Osteoblast (primary cell): ENCODE measurements at places on chromosomes 7 and 10. TPM values are rescaled to one million over a fixed set of nuclear protein-coding genes. Genes with fewer than 3 reads are reported as not detected.
A peak's percentile ranks its signal among the peaks of the same experiment; 100 is the strongest.

DNA sequence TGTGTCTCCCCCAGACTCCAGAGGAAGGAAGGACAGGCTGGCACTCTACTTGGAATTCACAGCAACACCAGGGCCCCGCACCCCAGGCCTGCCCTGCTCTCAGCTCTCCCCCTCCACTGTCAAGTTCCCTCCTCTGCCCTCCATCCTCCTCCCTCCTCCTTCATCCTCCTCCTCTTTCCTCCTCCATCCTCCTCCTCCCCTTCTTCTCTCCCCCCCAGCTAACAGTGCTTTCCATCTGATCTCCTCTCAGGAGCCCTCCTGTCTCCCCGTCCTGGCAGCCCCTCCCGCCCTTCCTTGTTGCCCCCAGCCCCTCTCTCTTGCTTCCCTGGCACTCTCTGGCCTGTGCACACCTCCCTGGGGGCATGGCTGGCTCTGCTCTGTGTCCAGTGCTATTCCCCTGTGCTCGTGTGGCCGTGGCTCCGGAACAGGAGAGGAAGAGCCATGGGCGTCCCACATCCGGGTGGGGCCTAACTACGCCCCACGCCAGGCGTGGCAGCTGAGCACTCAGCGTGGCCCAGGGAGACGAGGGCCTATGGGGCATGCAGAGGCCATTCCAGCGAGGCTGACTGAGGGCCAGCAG, 64.2 kb downstream of the PWWP2B start:
- peak; percentile 87 for DNase-seq

The MAD1L1 gene
- total RNA-seq, result 66.2 and 72.2 TPM in 2 replicates

The RABGEF1 gene
- total RNA-seq, result 71.9 and 81.8 TPM in 2 replicates

The LRRC61 gene
- 1.8 and 4.0 TPM in 2 replicates for total RNA-seq

DNA sequence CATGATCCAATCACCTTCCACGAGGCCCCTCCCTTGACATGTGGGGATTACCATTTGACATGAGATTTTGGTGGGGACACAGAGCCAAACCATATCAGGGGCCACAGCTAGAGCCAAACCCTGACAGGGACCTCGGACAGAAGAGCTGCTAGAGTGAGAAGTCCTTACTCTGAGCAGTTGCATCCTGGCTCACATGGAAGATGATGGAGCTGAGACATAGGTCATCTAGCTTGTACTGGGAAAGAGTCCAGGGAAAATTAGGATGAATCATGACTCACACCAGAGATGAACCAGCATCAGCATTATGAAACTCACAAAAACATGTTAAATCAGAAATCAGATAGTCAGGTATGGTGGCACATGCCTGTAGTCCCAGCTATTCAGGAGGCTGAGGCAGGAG, 12.8 kb upstream of the FMC1 start:
- peak; percentile 92 for DNase-seq

The ASB15 gene
- total RNA-seq, result not detected in 2 replicates

- DNase-seq, result no peak
Measured at GRCh38 chr10:9296190-9296589, 1241.7 kb downstream of the GATA3 start.

The PRR15 gene
- total RNA-seq, result 1.1 and 1.2 TPM in 2 replicates

GRCh38 chr7:36969376-36969775, 245.1 kb upstream of the AOAH start:
- no peak for DNase-seq

DNA sequence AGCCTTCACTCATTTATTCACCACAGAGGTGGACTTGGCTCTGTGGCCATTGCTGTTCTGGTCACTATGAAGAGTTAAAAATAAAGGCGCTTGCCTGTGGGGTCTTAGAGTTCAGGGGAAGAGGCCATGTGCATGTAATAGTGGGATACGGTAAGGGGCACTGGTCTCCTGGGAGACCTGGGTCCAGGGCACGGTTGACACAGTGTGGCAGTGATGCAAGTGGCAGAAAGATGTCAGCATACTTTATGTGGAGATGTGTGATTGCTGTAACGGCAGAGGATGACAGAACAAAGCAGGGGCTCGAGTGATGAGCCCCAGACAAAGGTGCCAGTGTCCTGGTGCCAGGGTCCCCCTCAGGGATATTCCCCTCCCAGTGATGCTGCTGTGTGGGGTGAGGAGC, 8.6 kb downstream of the ZSCAN25 start:
- no peak for DNase-seq

DNA sequence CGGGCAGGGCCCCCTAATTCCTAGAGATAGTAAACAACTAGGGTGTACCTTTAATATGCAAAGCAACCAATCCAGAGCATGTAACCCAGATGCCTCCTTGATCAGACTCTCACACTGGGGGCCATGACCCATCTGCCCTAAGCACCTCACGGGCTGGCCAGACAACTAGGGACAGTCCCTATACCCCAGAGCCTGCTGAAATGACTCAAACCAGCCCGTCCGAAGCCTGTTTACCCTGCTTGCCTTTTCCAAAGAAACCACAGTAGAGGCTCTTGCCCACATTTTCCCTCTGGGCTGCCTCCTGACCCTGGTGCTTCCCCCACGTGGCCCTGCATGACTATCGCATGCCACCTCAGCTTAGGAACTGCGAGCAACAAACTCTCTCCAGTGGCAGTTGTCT, 46.2 kb downstream of the RGS10 start:
- DNase-seq, result peak; percentile 34

The LBX1 gene
- not detected in 2 replicates for total RNA-seq

DNA sequence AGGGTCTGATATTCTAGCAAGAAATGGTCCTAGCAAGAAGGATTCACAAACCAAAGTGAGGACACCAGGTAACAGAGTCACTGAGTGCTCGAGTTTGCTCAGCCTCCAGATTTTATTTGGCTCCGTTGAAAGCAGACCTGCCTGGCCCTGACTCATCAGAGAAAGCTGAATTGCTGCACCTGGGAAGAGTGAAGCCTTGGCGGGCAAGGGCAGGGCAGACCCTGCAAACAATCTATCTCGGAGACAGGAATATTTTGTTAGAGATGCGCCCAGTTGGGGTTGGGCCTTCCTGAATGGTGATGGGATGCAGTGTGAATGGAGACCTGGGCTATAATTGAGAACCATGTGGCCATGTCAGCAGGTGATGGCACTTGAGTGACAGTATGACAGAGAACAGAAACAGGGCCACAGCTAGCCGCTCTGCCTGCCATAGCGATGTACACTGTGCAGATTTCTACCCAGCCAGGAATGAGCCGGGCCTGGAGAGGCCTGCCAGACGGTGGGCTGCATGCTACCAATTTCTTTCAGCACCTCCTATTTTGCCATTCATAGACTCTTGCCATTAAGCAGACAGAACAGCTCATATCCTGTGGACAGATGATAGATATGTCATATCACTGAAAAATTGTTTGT, 744.2 kb downstream of the LRMDA start:
- DNase-seq, result no peak

The HABP2 gene
- not detected in 2 replicates for total RNA-seq

The SH2B2 gene
- total RNA-seq, result 2.1 and 2.2 TPM in 2 replicates

GRCh38 chr10:36038316-36038955, 396.3 kb upstream of the FZD8 start:
- no peak for DNase-seq

- DNase-seq, result peak; percentile 4
Measured at GRCh38 chr7:111647881-111648280, 85.6 kb upstream of the IMMP2L start.

DNA sequence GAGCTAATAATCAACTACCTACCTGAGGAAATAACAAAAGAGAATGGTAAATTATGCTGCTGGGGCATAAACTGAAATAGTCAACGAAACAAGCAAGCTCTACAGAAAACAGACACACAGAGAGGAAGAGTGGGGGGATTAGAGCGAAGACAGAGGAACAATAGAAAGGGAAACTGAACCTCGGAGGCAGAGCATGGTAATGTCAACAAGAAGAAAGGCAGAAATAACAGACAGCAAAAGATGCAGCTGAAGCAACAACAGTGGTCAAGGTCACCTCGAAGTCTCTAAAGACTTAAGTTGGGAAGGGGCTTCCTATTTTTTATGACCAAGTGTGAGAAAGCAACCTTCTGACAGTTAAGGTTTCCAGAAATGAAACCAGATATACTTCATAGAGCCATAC, 177.0 kb downstream of the ZNF438 start:
- no peak for DNase-seq

DNA sequence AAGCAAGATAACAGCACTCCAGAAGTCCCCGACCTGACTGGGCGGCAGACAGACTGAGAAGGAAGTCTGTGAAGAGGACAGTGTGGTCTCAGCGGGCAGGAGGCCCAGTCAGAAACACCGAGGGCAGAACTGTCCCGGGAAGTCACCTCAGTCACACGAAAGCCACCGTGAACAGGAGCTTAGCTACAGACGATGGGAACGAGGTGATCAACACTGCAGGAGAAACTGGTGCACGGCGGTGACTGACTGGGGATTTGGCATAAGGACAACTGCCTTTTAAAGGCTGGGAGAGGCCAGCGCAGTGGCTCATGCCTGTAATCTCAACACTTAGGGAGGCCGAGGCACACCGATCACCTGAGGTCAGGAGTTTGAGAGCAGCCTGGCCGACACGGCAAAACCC, 217.8 kb downstream of the PTPRN2 start:
- no peak for DNase-seq

GRCh38 chr10:24790073-24790472, 66.4 kb upstream of the ARHGAP21 start:
- DNase-seq, result no peak

The TMEM229A gene
- not detected in 2 replicates for total RNA-seq

The GET4 gene
- total RNA-seq, result 17.7 and 18.9 TPM in 2 replicates

DNA sequence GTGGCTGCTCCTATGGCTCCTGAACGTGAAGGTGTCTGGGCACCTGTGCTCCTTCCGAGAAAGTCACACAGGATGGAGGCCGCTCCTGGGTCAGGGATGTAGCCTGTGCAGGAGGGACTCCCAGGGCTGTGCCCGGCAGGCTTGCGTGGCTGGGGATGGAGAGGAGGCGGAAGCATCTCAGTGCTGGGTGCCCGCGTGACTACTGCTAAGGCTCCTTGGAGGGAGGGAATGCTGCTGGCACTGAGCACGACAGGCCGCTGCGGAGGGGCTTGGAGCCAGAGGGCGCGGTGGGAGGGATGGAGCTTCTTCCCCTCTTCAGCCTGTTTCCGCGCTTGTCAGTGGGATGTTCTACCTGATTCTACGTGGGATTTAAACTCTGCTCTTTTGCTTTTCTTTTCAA, 35.0 kb downstream of the ADCY1 start:
- DNase-seq, result no peak

- peak; percentile 94 for DNase-seq
Measured at GRCh38 chr10:110918269-110918642, 724 bp downstream of the BBIP1 start.

GRCh38 chr7:70237831-70238575, 639.7 kb downstream of the AUTS2 start:
- DNase-seq, result no peak

GRCh38 chr10:58389024-58389423, 3.8 kb downstream of the TFAM start:
- no peak for DNase-seq

- DNase-seq, result no peak
Measured at GRCh38 chr7:92276460-92276864, 30.7 kb downstream of the ANKIB1 start.

DNA sequence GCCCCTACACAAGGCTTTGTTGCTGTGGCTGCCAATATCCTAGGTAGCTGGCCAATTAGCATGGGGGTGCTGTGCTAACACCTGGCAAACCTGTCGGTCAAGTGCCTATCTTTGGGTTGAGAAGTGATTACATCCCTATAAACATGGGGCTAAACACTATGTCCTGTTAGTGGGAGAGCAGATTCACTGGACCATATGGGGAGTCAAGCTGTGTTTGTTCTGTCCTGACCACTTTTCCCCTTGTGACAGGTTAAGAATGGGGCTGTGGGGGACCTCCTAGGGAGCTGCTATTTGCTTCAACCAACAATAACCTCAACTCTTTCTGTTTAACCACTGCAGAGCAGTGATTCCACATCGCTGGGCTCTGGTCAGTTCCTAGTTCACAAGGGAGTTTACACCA, 151.5 kb upstream of the AOAH start:
- DNase-seq, result peak; percentile 13

The PPP1R3A gene
- not detected in 2 replicates for total RNA-seq

- DNase-seq, result peak; percentile 15
Measured at GRCh38 chr10:100647928-100648327, 97.5 kb upstream of the PAX2 start.

DNA sequence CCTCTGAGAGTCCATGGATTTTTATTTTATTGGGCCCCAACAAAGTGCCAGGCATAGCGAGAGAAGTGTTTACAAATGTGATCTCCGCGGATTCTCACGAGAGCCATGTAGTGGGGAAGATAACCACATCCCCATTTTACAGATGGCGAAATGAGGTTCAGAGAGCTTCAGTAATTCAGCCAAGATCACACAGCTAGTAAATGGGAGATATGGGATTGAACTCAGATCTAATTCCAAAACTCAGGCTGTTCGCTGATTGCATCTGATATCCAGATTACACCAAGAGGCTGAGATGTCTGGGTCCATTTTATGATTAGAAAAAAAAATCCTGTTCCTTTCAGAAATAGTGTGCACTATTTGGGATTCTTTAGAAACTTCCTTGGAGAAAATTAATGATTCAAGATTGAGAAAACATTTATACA, 1.3 kb downstream of the FAS start:
- no peak for DNase-seq

The CISD1 gene
- 31.5 and 34.2 TPM in 2 replicates for total RNA-seq

The KIAA1549 gene
- 2.9 and 3.3 TPM in 2 replicates for total RNA-seq

GRCh38 chr7:131502810-131503508, 53.5 kb downstream of the PODXL start:
- DNase-seq, result no peak

The PFKP gene
- 71.6 and 80.0 TPM in 2 replicates for total RNA-seq

GRCh38 chr7:121244120-121244870, 84.5 kb upstream of the WNT16 start:
- peak; percentile 32 for DNase-seq

DNA sequence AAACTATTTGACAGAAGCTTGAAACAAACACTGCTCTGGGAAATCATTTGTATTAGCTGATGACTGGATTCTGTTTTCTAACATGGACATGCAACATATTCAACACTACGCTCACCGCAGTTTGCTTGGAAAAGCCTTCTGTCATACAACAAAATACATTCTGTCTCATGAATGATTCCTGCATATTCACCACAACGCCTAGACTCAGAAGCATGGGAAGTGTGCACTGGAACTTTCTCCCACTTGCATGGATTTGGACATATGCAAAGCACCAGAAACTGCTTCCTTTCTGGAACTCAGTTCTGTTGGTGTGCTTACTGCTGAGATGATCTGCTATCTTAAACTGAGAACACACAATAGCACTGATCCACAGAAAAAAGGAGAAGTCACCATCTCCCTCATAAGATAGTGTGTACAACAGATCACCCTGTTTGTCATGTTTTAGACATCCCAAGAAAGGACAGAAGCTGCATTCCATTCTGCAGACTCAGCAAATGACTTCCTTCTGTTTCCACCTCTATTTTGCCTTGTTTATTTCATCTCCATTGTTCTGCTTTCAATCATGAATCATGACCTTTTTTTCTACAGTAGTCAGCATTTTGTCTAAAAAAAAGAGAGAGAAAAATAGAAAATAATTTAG, 115.8 kb downstream of the HTR7 start:
- no peak for DNase-seq
